ENCODE measurements at places on chromosomes 7 and 10.

DNA sequence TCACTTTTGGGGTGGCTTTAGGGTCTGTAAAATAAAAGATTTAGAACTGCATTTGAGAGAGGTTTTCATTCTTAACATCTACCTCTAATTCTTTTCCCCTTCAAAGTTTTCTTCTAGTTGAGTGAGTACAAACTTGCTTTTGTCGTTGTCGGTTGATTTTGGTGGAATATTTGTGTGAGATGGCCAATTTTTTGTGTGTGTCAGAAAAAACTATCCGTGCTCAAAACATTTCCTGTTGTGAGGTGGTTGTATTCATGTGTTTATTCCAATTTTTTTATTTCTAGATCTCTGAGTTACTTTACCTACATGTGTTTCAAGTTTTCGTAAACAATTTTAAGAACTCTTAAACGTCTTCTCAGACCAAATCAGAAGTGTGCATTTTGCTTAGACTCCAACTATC lies 1.6 kb downstream of the AHR start:
- DNase-seq: no peak

DNA sequence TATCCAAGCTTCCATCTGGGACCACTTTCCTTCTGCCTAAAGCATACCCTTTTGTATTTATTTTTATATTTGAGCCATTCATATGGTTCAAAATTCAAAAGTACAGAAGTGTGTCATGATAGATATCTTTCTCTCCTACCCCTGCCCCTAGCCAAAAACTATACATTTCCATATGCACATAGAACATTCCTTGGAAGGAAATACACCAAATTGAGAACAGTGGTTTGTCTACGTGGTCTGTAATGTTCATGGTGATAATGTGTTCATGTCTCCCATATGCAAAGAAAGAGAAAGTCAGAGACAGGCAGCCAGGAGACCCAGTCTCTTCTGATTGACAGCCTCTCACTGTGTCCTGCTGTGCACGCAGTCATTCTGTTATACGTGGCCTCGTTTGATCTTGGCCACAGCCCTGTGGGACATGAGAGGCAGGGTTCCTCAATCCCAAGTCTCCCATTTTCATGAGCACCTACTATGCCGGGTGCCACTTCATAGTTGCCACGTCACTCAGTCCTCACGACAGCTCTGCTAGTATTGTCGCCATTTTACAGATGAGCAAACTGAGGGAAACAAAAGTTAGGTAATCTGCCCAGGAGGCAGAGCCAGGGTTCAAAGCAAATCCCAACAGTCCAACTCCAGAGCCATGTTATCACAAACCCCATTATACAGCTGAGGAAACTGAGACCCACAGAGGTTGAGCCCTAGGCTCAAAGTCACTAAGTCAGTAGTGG lies 8.0 kb upstream of the CDH23 start:
- DNase-seq: no peak

- no peak for DNase-seq
Observed at GRCh38 chr7:156843157-156843556, 49.8 kb downstream of the LMBR1 start.

DNA sequence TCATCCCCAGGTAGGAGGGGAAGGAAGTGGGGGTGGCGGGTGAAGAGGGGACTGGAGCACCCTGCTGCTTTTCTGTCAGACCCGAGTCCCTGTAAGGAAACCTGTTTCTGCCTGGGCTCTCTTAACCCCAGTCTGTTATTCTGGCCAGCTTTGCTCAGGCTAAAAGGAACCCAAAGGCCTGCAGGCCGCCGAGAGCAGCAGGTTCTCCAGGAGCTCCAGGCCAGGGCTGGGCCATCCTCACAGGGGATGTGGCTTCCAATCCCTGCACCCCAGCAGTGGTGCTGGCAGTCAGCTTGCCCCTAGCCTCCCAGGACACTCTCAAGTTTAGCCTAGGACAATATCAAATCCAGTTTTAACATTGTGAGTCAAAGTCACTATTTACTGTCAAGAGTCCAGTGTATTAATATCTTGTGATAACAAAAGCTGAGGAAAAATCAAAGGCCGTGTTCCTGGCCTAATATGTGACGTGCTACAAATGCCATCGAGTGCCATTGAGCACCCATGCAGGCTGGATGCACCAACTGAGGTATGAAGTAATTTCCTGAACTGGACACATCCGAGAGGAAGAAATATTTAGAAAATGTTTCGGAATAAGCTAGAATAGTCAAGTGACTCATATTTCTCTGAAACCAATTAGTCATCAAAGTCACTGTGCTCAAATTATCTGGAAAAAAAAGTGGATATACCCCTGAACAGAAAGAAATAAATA lies 7.0 kb downstream of the PKD1L1 start:
- no peak for DNase-seq

DNA sequence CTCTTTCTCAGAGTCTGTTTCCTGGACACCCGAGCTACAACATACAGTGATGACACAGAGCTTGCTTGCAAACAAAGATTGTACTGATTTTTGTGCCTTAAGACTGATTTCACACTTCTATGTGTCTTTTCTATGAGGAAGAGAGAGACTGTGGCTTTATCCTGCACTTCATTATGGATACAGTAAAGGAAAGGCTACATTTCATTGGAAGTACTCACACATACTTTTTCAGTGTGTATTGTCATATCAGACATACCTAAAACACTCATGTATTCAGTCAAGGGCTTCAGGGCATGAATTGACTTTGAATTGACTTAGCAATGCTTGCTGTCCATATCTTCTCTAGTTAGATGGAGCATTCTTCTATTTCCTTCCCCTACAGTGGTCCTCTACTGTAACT lies 135.5 kb upstream of the IMMP2L start:
- DNase-seq: no peak

DNA sequence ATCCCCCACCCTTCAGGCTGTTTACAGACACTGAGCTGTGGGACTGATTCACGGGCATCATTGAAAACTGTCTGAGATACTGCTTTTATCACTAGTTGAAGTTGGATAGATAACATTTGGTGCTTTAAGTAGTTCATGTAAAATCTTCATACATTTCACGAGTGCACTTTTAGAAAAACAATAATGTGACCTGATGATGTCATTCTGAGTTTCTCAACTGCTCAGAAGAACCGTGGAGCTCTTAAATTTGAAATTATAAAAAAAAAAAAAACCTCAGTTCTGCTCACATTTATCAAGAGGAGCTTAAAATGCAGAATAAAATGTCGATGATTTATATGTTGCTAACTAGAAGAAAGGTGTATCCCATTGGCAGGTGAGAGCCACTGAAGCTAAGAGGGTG lies 81.5 kb downstream of the GALNT11 start:
- no peak for DNase-seq

- DNase-seq: no peak
Observed at GRCh38 chr7:118918556-118918955, 694.1 kb downstream of the ANKRD7 start.

DNA sequence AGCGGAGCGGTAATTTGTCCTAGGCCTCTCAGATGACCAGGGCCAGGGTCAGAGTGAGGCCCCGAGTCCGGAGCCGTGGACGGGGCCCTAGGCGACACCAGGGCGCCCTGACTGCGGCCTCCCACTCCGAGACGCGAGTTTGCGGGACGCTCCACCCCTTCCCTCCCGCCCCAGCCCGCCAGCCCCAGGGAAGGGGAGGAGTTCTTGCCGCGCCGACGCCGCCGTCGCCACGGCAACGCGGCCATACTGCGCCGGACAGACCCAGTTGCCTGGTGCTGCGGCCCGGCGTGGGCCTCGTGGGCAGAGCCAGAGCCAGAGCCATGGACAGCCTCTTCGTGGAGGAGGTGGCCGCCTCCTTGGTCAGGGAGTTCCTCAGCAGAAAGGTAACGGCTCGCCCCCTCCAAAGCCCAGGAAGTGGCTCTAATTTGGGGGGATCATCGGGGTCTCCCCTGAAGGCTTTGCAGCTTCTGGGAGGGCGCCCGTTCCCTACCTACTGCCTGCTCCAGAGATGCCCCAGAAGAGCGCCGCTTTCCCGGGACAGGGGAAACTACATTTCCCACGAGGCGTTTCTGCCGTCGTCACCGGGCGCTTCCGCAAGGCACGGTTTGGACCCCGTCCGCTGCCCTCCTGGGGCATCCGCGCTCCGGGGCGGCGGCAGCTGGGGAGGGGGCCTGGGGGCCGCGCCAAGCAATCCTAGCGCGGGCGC lies at the start of gene MINDY4:
TSS of gene MINDY4 (plus strand) at position 244 of the 706 bp plus-strand sequence. CDS start at position 321, 77 bp downstream.
- peak; percentile 69 for DNase-seq

Data from activated T-cell treated with anti-CD3 and anti-CD28 coated beads, Interleukin-2, amount 50 U/mL, for 1 hour (primary cell).